ENCODE measurements at places on chromosomes 3 and 15.

GRCh38 chr3:173819368-173819767 is 421.8 kb downstream of the NLGN1 start:
- DNase-seq, result no peak

DNA sequence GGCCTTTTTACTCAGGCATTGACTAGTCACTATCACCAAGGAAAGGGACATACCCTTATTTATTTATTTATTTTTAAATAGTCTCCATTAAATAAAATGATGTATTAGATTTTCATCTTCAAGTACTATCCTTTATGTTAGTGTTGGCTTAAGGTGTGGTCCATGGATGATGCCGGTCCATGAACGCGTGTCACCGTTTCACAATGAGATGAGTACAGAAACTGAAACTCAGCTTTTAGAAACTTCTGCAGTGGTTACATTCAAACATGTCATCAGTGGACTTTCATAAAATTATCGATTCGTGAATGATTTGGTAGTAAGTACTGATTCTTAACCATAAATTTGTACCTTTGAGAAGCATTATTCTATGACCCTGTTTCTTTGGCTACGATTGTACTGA is 166.6 kb downstream of the SATB1 start:
- no peak for DNase-seq

- DNase-seq, result no peak
Observed at GRCh38 chr15:80411788-80412288, 7.7 kb downstream of the ARNT2 start.

GRCh38 chr15:71648095-71648494 is 162.3 kb upstream of the NR2E3 start:
- no peak for DNase-seq

- no peak for DNase-seq
Observed at GRCh38 chr3:195751560-195751959, 30.8 kb downstream of the MUC20 start.

GRCh38 chr3:172692751-172693338 is 18.0 kb downstream of the NCEH1 start:
- DNase-seq, result no peak

GRCh38 chr3:47669026-47669749 is 90.5 kb upstream of the CSPG5 start:
- DNase-seq, result no peak

- DNase-seq, result no peak
Observed at GRCh38 chr3:96863129-96863740, 48.8 kb downstream of the EPHA6 start.

GRCh38 chr3:124491098-124491497 is 239.2 kb upstream of the UMPS start:
- no peak for DNase-seq

DNA sequence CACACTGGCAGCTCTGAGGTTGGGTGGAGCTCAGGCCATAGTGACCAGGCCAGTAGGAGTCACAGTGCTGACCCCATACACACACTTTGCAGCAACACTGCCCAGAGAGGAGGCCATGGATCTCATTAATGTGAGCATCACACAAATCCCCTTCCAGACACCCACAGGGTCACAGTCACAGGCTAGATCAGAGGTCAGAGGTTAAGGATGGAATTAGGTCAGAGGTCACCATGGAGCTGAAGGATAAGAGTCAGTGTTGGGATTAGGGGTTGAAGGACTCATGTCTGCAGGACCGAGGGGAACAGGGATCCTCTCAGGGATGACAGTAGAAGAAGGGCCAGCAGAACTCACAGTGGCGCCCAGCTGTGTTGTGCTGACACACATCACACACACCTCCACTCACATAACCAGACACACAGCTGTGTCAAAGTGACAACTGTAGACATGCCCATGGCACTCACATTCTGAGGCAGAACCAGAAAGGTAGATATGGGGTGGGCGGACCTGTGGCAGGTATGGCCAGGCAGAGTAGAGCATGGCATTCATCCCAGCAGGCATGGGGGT is 12.7 kb downstream of the CCDC71 start:
- DNase-seq, result no peak

GRCh38 chr15:42072141-42072685 is 22.1 kb downstream of the PLA2G4D start:
- no peak for DNase-seq

DNA sequence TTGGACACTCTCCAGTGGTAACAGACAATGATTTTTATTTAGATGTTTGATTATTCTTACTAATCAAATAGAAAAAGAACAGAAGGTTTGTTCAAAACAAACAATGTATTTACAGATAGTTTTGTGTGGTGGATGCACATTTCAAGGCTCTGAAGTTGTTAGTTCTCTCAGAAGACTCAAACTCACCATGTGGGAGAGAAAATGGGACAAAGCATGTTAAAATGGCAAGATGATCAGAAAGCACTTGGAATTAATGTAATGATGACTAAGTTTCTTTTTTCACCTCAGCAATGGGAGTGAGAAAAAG is 450.5 kb upstream of the KCNMB2 start:
- no peak for DNase-seq

DNA sequence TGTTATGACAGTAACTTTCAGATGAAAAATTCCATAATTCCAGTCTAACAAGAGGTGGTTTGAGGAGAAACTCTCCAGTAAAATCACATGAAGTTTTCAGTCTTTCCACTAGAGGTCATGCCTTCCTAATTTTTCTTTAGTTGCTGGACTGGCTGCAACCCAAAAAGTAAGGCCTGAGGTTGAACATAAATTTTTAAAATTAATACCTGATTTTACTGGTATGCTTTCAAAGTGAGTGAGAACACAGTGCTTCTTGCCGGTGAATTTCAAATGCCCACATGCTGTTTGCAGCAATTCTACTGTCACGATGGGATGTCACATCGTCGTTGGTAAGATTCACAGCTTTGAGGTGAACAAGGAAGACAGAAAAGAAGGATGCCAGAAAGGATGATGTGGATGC is 89.0 kb upstream of the FGF12 start:
- no peak for DNase-seq

DNA sequence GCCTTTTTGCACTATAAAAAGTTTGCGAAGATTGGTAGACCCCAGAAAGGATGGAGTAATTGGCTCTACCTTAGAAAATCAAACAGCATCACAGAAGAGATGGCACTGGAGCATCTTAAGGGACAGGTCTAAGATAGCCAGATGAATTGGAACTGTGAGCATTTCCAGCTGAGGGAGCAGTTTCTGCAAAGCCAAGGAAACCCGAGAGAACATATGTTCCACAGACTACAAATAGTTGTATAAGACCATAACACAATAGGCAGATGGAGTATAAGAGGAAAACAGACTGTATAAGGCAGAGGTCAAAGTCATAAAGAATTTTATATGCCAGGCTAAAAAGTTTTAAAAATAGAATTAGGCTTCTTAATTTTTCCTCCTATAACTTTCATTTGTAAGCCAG is 46.0 kb downstream of the TSC22D2 start:
- no peak for DNase-seq

DNA sequence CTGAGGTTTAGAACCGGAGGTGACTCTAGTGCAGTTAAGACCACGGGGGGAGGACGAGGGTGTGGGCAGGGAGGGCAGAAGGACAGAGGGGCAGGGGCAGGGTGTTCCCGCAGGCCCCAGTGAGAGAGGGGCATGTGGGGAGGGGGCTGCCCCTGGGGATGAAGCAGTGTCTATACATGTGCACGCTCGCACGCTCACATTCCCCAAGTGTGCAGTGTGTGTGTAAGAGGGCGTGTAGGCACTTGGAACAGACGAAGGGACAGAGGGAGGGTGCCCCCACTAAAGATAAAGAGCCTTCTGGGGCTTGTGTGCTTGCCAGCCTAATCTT is 69.5 kb upstream of the MEF2A start:
- no peak for DNase-seq

DNA sequence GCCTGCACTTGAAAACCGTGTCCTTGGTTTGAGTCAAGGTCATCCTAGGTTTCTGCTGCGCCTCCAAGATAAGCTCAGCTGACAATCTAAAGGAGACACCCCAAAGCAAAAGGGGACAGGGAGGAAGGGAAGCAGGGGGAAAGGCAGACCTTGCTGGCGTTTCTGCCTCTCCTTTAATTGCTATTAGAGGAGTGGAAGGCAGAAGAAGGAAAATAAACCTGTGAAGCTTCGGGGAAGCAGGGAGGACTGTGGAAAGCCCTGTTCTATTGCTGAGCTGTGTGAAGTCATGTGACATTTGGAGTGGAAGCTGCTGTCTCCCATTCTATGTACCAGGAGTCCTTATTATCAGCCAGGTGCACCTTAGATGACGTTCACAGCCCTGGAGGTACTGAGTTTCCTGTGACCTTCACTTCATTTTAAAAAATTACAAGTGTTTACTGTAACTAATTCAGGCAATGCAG is 21.5 kb upstream of the CHD2 start:
- no peak for DNase-seq

- no peak for DNase-seq
Observed at GRCh38 chr3:71415681-71416122, 167.8 kb downstream of the FOXP1 start.

- DNase-seq, result no peak
Observed at GRCh38 chr3:188310270-188310710, 156.3 kb downstream of the LPP start.

- DNase-seq, result no peak
Observed at GRCh38 chr15:43932907-43933306, 106.1 kb downstream of the WDR76 start.

DNA sequence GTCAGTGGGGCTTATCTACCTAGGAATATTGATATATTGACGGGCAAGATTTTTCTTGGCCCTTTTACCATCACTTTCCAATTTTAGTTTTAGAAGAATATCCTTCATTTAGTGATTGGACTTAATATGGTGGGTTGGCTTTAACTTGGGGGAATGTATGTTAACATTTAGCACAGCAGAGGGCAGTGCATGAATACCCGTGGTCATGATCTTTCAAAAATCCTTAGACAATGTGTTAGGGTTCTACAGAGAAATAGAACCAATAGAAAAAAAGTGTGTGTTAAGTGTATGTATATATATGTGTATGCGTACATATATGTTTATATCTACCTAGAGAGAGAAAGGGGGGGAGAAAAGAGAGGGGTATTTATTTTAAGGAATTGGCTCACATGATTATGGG is 36.9 kb downstream of the GPR171 start:
- DNase-seq, result no peak

GRCh38 chr3:197407526-197407925 is 109.1 kb upstream of the DLG1 start:
- DNase-seq, result no peak

GRCh38 chr3:56790016-56790821 is 11.5 kb downstream of the ARHGEF3 start:
- DNase-seq, result no peak

GRCh38 chr3:154235330-154235729 is 89.0 kb downstream of the DHX36 start:
- DNase-seq, result no peak

DNA sequence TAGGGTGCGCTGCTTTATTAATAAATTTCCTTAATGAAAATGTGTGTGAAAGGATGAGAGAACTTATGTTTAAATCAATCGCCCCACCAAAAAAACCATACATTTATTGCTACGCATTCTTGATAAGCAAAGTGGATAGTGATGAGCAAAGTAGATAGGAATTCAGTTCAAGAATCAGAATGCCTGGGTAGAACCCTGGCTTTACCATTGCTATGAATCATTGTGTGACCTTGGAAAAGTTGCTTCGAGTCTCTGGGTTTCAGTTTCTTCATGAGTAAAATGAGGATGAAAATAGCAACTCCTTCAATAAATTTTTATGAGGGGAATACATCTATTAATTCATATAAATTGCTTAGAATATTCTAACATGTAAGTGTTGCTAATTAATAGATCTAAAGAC is 2.6 kb upstream of the ALCAM start:
- DNase-seq, result no peak

GRCh38 chr15:67882487-67883233 is 42.8 kb upstream of the RNU6-1 start:
- no peak for DNase-seq

- DNase-seq, result no peak
Observed at GRCh38 chr3:43616034-43616433, 5.8 kb downstream of the ANO10 start.

GRCh38 chr3:58698246-58698645 is 31.7 kb upstream of the FAM3D start:
- DNase-seq, result no peak

DNA sequence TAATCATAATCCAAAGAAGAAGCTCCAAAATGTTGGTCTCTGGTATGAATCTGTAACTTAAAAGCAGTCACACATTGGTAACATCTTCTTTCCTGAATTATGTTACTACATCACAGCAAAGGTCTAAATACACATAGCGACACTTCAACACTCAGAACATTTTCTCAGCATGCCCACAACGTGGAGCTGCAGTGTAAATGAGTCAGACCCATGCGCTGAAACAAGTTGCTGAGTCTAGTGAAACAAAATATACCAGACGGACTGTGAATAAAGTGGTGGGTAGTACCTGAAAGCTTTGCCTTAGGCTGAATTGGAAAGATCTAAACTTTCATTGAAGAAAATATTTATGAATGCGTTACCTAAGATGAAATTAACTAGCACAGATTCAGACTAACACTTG is 33.2 kb upstream of the GOLGA8B start:
- no peak for DNase-seq

GRCh38 chr15:81322676-81323253 is 1.2 kb downstream of the STARD5 start:
- no peak for DNase-seq

DNA sequence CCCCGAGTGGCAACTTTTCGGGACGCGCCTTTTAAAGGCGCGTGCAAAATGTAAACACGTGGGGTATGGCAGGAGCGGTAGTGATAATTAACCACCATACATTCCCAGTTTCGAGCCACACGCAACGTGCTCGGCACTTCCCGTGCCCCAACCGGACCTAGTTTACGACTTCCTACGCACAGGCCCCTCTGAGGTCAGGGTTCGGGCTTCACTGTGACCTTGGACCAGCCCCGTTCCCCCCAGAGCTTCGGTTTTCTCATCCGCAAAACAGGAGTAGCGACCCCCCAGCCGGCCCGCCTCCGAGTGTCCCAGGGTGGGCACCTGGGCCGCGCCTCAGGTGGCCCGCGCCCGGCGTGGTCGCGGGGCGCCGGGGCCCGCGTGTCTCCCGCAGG is 451 bp downstream of the CHCHD4 start:
- peak; percentile 40 for DNase-seq

DNA sequence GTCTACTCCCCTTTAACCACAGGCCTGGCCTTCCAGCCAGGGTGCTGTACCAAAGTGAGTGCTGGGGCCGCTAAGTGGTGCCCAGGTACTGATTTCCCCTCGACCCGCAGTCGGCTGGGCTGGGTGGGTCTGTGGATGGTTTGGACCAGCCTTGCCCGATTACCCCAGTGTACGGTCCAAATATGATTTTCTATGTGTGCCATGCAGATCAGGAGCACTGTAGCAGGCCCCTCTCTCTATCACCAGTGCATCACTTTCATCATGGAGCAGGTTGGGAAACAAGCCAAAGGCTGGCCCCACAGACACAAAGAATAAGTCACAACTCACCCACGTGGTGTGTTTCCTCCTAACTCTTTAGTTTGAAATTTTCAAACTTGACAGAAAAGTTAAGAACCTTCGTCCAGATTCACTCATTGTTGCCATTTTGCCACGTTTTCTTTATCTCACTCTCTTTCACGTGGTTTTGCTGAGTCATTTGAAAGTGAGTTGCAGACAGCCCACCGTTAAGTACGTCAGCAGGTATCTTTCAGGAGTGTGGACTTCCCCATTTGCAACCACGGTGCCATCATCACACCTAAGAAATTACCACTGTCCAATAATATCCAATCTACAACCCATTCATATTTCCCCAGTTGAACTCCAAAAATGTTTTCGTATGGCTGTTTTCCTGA is 37.0 kb downstream of the ZNF710 start:
- DNase-seq, result peak; percentile 16

GRCh38 chr3:109005443-109005842 is 51.8 kb upstream of the GUCA1C start:
- no peak for DNase-seq

GRCh38 chr3:12499474-12499873 is 15.2 kb downstream of the TSEN2 start:
- no peak for DNase-seq

- no peak for DNase-seq
Observed at GRCh38 chr3:98877132-98877531, 24.4 kb downstream of the DCBLD2 start.

Data from activated CD8-positive, alpha-beta memory T cell treated with anti-CD3 and anti-CD28 coated beads for 4 hours (primary cell).